ENCODE measurements at places on chromosomes 4 and X.

DNA sequence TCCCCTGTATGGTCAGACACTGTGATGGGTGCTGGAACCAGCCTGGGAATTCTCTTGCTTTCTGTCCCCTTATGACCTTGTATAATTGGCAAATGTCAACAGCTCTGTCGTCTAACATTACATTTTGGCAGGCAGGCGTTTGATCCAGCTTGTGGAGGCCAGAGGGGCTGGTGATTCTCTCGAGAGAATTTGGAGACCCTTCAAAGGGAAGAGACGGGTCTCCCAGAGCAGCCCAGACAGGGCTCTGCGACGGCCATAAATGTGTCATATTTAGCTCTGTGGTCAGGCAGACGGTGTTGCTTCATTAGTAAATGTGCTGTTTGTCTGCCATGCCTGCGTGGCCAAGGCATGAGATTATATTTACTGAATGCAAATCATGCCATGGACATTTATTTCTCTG lies 68.7 kb downstream of the SORCS2 start:
- DNase-seq: no peak

- no peak for DNase-seq
Observed at GRCh38 chr4:83561381-83561780, 25.5 kb downstream of the GPAT3 start.

- no peak for DNase-seq
Observed at GRCh38 chrX:30533835-30534234, 43.7 kb downstream of the TASL start.

GRCh38 chrX:63718010-63718694 lies 66.9 kb downstream of the ARHGEF9 start:
- no peak for DNase-seq

DNA sequence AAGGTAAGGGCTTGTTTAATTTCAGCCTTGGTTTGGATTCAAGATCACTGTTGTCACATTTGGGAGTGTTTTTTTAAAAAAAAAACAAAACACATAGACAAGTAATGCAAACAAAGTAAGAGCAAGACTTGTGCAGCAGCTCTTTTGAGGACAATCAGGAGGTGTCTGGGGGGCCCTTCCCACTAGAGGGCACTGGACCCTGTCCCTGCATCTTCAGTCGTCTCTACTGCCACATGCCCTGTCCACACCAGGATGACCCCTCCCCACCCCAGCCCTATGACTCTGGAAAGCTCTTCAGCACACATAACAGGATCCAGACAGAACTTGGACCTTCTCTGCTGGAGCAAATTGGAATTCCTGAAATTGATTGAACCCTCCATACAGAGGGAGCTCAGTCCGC lies 71.0 kb downstream of the USP46 start:
- DNase-seq: no peak

GRCh38 chrX:136476501-136476900 lies 11.2 kb upstream of the BRS3 start:
- DNase-seq: no peak

DNA sequence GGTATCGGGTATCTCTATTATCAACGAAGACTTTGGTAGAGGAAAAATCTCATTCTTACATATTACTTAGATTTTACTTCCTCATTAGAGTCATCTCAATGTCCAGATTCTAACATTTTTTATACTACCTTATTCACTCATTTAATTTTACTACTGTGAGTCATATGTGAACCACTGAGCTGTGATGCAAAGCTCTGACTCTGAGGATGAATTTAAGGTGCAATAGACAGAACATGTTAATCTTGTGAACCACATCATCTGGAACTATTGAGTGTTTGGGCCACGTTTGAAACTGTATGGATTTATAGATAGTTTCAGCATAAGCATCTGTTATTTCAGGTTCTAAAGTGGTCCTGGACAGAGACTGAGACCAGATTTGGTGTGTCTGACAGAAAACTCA lies 78.4 kb downstream of the PWWP3B start:
- DNase-seq: no peak

GRCh38 chr4:57043347-57044251 lies 64.9 kb downstream of the POLR2B start:
- DNase-seq: no peak

DNA sequence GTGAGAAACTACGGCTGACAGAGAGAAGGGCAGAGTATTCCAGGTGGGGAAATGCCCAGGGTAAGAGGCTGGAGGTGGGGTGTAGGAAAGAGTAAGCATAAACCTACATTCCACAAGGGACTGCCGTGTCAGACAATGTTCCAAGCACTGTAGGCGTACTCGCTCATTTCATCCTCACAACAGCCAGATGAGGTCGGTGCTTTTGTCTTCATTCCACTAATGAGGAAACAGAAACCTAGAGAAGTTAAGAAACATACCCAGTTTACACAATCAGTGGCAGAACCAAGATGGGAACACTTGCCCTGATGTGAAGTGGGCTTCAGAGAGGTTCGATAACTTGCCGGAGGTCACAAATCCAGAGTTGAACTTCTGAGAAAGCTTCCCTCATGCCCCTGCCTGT lies 4.6 kb downstream of the SASH3 start:
- no peak for DNase-seq

DNA sequence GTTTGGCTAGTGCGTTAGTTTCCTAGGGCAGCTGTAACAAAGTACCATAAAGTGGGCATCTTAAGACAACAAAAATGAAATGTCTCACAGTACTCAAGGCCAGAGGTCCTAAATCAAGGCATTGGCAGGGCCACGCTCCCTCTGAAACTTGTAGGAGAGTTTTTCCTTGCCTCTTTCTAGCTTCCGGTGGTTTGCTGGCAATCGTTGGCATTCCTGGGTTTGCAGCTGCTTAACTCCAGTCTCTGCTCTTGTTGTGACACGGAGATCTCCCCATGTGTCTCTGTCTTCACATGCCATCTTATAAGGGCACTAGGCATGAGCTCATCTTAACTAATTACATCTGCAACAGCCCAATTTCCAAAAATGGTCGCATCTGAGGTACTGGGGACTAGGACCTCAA lies 362.0 kb upstream of the BOD1L1 start:
- no peak for DNase-seq

DNA sequence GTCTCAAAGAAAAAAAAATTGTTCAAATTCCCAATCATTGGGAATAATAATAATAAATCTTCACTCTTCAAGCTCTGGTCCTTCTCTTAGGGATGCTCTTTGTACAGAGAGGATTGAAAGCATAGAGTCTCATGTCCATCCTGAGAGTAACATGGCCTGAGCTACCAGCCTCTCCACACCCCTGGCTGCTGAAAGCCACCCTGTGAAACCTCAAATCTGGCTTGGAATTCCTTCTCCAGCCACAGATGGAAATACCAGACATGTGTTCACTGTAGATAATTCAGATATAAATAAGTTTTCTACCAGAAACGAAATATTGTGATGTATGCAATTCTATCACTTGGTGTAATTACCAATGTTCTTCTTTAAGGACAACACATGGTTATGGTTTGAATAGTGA lies 140.6 kb downstream of the ARSF start:
- no peak for DNase-seq

DNA sequence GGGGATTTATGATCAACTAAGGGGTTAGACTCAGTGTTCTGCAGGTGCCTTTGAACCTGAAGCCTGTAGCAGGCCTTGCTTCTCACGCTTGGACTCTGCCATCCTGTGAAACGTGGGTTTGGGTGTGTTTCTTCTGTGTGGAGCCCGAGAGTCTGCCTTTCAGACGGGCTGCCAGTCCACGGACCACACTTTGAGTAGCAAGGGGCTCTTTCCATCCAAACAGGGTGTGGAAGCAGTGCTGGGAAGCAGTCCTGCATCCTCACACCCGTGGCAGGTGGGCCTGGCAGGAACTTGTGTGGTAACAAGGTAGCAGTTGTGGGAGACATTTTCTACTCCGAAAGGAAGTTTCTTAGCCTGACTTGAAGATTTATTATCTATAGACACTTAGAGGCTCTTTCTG lies 22.7 kb downstream of the RGS12 start:
- DNase-seq: no peak

- DNase-seq: no peak
Observed at GRCh38 chr4:20676501-20677197, 23.6 kb upstream of the PACRGL start.

DNA sequence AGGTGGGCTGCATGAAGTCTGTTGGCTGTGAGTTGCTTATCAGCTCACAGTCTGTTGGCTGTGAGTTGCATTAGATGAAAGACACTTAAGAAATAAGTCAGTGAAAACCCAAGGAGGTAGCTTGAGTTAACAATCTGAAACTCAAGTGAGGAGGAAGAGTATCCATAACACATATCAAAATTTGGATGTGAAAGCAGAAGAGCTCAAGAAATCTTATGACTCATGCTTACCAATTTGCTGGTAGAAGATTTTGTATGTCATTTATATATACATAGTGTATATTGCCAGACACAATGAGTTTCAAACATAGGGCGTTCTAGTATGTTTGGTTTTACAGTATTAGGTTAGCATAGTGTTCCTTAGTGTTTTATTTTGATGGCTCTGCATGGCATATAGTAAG lies 107.4 kb downstream of the DDIT4L start:
- no peak for DNase-seq

- no peak for DNase-seq
Observed at GRCh38 chr4:144374065-144374464, 233.5 kb upstream of the GYPA start.

DNA sequence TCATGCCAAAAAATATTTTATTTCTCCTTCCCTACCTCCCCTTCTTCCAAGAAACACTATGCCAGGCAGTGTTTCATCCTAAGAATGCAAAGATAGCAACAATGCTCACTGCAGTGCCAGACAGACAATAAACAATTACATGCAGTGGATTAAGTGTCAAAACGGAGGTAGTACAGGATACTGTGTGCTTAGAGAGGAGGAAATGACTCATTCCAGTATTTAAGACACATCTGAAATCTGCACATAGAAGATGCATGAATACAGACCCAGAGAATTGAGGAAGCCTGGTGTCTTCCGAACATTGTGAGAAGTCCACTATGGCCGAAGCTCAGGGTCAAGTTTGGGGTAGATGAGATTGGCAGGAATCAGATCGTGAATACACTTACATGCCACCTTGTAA lies 326.4 kb downstream of the PPP3CA start:
- no peak for DNase-seq

DNA sequence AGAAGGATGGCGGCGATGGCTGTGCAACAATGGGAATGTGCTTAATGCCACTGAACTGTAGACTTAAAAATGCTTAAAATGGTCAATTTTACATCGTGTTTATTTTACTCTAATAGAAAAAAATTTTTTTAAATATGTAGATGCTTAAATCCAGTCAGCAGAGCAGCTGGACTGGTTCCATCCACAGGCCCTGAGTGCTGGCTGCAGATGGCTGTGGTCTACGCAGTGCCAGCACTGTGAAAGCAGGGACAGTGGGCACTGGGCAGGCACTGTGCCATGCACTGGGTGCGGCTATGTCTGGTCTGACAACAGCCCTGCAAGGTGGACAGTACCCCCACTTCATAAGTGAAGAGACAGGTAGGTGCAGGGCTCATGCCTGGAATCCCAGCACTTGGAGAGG lies 175.2 kb downstream of the AFAP1 start:
- DNase-seq: no peak

- no peak for DNase-seq
Observed at GRCh38 chr4:184890499-184890898, 64.7 kb upstream of the ACSL1 start.

- DNase-seq: no peak
Observed at GRCh38 chrX:141673946-141674345, 24.6 kb downstream of the SPANXD start.

DNA sequence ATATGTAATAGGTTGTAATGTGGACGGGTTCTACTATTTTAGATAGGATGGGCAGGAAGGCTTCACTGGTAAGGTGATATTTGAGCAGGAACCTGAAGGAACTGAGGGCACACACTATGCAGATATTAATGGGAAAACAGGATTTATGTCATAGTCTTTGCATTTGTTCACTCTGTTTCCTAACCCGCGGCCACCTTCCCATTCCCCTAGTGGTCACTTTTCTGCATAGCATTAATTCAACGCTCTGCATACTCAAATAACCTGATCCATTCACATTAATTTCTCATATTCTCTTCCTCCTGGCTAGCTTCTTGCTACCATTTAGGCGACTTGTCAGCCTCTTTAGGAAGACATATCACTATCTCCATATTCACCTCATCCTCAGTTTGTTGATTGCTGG lies 61.5 kb downstream of the GSPT2 start:
- DNase-seq: no peak

GRCh38 chr4:76197971-76198410 lies 15.6 kb downstream of the SCARB2 start:
- DNase-seq: no peak

DNA sequence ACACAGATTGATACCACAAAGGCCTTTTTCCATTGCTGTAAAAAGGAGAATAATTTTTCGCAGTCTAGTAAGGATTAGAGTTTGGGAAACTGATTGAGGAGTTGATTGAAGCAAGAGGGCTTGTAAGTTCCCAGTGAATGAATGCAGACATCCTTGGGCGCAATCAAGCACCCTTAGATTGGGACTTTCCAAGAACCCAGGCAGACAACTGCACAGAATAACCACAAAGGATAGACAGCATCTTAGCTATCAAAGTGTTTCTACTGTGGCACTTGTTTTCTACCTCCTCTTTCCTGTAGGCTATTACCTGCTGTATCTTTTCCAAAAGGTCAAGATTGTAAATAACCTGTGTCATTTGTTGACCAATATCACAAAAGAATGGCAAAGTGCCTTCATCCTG lies 2.6 kb downstream of the COX18 start:
- no peak for DNase-seq

GRCh38 chrX:50812995-50813842 lies 775 bp downstream of the SHROOM4 start:
- DNase-seq: no peak

- DNase-seq: no peak
Observed at GRCh38 chrX:17743913-17744312, 6.6 kb downstream of the SCML1 start.

GRCh38 chr4:149997881-149998421 lies 80.3 kb upstream of the DCLK2 start:
- no peak for DNase-seq

DNA sequence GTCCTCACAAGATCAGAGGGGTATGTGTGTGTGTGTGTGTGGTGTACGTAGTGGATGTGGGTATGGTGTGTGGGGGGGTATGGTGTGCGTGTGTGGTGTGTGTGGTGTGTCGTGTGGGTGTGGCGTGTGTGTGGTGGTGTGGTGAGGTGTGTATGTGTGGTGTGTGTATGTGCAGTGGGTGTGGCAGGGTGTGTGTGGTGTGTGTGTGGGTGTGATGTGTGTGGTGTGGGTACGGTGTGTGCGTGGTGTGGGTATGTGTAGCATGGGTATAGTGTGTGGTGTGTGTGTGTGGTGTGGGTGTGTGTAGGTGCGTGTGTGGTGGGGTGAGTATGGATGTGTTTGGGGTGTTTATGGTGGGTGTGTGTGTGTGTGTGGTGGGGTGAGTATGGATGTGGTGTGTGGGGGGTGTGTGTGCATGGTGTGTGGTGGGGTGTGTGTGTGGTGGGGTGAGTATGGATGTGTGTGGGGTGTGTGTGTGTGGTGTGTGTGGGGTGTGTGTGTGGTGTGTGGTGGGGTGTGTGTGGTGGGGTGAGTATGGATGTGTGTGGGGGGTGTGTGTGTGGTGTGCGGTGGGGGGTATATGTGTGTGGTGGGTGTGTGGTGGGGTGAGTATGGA lies 182.0 kb downstream of the PALLD start:
- DNase-seq: no peak

Measured in activated T-helper 1 cell treated with anti-CD3 and anti-CD28 coated beads, Interleukin-2, amount 50 U/mL, for 16 hours (primary cell).